Neural progenitor cell (in vitro differentiated cells): ENCODE measurements at places on chromosomes 12 and 14.

DNA sequence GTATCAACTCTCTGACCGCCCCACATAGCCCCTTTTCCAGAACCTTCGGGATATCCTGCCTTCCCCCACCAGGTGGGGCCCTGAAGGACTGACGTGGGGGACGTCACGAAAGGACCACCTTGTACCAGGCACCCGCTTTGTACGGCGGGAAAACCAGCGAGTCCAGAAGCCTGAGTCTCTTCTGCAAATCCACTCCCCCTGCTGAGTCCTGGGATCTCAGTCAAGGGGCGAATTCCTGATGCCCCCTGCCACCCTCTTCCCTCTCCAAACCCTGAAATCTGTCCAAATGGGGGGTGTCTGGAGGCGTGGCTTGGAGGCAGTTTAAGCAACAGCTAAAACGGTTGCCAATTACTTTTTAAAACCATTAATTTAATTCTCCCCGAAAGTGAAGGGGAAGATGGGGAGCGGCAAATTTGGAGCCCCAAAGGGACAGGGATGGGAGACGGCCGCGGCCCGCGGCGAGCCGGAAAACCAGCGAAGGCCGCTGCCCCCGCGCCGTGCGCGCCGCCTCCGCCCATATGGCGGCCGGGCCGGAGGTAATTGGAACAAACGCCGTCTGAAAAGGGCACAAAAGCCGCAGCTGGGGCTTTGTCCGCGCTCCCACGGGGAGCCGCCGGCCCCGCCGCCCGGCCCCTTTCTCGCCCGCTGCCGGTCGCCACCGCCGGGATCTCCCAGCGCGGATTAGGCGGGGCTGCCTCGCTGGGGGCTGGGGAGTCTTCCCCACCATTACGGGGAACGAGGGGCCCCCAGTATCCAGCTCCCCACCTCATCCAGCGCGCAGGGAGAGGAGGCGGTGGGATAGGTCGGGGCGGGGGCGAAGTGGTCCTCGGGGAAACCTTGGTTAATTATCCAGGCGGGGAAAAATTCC is 6.6 kb downstream of the LHX5 start:
- DNase-seq, result peak; percentile 96

DNA sequence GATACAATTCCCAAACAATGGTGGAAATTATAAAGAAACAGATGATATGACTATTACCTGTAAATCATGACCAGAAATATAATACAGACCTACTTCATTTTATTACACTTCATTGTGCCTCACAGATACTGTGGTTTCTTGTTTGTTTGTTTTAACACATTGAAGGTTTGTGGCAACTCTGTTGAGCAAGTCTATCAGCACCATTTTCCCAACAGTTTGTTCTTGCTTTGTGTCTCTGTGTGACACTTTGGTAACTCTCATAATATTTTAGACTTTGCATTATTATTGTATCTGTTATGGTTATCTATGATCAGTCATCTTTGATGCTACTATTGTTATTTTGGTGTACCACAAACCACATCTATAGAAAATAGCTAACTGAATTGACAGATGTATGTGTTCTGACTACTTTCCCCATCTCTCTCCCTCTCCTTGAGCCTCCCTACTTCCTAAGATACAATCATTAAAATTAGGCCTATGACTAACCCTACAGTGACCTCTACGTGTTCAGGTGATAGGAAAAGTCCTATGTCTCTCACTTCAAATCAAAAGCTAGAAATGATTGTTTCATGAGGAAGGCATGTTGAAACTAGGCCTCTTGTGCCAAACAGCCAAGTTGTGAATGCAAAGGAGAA is 49.1 kb downstream of the FBXO33 start:
- no peak for DNase-seq

DNA sequence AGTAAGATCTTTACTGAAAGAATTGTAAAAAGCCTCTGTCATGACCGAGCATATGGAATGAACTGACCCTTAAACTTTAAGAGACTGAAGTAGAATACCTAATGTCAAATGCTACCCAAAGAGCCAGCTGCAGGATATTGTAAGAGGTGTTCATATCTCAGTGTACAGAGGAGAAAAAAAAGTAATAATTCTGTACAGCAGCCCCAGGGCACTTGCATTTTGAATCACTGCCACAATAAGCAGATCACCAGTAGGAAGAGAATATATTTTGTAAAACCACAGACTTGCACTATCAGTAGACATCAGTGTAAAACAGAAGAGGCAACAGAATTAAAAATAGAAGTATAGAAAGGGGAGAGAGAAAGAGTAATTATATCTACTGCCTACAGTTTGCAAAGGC is 162.6 kb downstream of the PPFIA2 start:
- no peak for DNase-seq

- no peak for DNase-seq
Measured at GRCh38 chr12:104467346-104467837, 10.6 kb downstream of the CHST11 start.

DNA sequence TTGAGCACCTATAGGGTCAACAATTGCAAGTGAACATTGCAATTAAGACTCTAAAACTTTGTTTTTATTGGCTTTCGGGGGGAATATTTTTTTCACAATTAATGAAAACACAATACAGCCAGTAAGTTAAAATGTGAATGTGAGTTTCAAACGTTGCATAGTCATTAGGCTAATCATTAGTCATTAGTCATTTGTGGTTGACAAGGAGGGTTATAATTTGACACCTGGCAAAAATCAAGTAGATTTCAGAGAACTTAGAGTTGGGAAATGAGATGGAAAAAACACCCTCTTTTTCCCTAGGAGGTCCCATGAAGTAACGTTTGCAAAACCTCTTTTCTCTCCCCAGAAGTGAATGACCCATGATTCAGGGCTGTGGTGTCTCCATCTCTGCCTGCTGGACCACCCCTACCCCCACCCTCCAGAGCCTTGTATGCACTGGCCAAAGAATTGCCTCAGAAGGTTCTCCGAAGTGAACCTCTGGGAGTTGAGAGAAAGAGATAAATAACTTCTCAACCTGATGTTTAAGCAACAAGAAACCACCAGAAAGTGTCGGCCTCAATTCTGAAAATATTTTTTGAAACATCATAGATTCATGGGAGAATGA is 196.3 kb downstream of the PAX9 start:
- DNase-seq, result no peak

- no peak for DNase-seq
Measured at GRCh38 chr14:40955131-40955505, 651.6 kb upstream of the LRFN5 start.

- DNase-seq, result no peak
Measured at GRCh38 chr12:70045036-70045435, 198.2 kb upstream of the CNOT2 start.

DNA sequence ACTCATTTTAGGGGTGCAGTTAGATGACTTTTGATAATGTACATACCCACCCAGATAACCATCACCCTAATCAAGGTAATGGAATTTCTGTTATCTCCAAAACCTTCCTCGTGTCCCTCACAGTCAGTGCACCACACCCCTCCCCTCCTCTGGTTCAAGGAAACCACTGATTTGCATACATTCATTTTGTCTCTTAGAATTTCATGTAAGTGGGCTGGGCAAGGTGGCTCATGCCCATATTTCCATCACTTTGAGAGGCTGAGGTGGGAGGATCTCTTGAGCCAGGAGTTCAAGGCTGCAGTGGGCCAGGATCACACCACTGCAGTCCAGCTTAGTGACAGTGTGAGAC is 15.7 kb downstream of the ADIPOR2 start:
- no peak for DNase-seq

DNA sequence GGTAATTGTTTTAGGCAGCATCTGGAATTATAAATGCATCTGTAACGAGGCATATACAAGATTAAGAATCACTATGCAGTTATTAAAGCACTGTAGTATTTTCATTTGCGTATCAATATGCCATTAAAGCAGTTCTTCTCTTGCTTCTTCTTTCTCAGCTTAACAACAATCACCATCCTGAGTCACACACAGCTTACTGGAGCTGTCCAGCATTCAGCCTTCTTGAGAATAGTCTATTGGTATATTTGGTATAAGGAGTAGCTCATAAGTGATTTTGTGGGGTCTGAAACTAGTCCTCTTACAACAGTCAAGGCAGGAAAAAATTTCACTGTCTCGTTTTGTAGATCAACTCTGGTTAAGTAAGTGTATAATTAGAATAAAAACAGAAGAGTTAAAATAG is 523.0 kb upstream of the FOXG1 start:
- DNase-seq, result peak; percentile 11

DNA sequence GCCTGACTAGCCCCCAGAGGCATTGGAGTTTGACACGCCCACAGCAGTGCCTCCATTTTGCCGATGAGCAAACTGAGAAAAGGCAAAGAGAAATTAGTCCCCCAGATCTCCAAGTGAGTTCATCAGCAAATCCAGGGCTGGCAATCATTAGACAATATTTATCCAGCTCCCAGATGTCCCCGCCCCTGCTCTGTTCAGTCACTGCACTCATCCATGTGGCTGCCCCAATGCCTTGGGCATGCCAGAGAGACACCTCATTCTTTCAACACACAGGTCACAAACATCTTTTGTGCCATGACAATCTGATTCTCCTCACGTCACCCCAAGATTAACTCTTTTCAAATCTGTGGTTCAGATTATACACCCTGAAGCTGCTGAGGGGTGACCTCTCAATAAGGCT is 43.5 kb downstream of the DPF3 start:
- no peak for DNase-seq

DNA sequence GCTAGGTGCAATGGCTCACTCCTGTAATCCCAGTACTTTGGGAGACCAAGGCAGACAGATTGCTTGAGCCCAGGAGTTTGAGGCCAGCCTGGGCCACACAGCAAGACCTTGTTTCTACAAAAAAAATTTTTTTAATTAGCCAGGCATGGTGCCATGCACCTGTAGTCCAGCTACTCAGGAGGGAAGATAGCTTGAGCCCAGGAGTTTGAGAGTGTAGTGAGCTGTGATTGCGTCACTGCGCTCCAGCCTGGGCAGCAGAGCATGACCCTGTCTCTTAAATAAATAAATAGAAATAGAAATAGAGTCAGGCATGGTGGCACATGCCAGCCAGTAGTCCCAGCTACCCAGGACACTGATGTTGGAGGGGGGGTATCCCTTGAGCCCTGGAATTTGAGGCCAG is 36.7 kb upstream of the CLIP1 start:
- no peak for DNase-seq

- DNase-seq, result no peak
Measured at GRCh38 chr12:67263471-67263870, 5.7 kb upstream of the CAND1 start.

- no peak for DNase-seq
Measured at GRCh38 chr12:101714877-101715444, 17.5 kb downstream of the CHPT1 start.

DNA sequence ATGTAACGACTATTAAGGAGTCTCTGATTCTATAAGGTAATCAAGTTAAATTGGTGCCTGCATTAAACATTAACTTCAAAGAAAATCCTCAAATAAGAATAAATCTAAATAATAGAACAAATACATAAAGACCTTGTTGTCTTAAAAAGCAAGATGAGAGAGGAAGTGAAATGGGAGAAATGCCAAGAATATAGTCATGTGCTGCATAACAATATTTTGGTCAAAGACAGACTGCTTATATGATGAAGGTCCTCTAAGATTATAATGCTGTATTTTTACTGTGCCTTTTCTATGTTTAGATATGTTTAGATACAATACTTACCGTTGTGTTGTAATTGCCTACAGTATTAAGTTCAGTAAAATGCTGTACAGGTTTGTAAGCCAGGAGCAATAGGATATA is 213.6 kb downstream of the C12orf42 start:
- no peak for DNase-seq

DNA sequence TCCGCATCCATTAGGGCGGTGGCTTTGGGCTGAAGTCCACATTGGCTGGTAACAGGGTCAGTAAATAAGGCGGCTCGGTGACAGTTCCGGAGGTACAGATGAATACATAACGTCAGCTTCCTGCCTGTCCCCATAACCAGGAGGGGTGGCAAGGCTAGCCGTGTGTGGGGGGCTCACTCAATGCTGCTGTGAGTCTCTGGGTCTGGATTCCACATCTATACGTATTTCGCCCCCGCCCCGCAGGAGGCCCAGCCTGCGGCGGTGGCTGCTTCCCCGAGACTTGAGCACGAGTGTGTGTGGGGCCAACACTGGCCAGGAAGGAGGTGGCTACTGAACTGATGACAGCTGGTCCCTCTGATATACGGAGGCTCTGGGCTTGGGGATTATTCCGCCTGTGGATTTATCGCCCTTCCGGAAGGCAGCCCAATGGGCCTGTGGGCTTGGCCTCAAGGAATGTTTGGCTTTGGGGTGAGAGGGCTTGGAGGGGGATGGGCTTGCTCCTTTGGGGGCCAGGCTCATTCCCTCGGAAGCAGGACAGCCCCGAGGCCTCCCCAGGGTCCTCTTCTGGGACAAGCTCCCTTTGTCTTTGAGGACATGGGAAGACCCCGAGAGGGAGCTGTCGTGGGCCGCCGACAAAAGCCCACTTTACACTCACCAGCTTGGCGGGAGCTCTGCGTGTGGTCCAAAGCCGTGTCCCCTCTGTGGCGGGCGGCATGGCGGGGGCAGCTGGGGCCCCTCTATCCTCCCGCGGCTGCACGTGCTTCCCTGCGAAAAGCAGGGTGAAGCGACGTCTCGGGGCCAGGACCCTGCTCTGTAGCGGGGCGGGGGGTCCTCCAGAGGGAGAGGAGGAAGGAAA is 82.1 kb downstream of the KIF26A start:
- DNase-seq, result no peak

DNA sequence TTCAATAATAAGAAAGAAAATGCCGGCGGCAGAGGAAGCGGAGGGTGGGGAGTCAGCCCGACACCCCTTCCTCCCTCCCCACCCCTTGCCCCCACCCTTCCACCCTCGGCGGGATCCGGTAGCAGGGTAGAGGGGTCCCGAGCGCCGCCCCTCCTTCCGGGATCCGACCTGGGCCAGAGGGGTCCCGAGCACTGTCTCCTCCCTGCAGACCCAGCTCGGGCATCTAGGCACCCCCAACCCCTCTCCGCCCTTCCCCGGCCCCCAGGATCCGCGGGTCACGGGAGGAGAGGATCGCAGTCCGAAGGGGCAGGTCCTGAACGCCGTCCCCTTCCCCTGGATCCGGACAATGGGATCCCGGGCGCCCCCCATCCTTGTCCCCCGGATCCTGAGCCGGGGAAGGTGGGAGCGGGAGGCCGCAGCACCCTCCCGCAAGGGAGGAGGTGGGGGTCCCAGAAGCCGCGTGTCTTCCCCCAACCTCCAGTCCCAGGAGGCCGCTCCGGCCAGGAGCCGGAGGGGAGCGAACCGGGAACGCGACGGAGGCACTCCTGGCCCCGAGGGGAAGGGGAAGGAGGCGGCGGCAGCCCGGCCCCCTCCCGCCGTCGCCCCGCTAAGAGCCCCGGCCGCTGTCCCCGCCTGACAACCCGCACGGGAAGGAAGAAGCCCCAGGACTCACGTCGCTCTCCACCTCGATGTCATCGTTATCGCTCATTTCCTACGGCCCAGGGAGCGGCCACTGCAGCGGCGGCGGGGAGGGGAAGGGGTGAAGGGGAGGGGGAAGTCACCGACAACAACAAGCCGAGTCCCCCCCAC is 481 bp downstream of the MAX start:
- DNase-seq, result peak; percentile 65

DNA sequence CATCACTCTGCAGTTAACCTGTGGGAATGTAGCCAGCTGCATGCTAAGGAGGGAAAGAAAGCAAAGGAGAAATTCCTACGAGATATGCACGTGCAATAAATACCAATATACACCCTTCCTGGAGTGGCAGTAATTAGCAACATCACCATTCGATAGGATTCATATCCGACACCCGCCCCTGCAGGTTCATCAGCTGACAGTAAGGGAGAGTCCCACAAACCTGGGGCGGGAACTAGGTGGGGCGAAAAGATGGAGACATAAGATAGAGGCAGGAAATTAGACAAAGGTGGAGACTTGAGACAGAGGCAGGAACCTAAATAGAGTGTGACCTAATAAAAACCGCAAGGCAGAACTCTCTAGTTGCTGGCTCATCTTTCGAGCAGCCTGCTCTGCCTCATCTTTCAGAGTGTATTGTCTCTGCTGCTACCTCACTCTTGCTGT is 51.6 kb downstream of the PLEKHG3 start:
- DNase-seq, result no peak
